Central memory CD8-positive, alpha-beta T cell (primary cell): ENCODE measurements at places on chromosomes 5 and 9.

DNA sequence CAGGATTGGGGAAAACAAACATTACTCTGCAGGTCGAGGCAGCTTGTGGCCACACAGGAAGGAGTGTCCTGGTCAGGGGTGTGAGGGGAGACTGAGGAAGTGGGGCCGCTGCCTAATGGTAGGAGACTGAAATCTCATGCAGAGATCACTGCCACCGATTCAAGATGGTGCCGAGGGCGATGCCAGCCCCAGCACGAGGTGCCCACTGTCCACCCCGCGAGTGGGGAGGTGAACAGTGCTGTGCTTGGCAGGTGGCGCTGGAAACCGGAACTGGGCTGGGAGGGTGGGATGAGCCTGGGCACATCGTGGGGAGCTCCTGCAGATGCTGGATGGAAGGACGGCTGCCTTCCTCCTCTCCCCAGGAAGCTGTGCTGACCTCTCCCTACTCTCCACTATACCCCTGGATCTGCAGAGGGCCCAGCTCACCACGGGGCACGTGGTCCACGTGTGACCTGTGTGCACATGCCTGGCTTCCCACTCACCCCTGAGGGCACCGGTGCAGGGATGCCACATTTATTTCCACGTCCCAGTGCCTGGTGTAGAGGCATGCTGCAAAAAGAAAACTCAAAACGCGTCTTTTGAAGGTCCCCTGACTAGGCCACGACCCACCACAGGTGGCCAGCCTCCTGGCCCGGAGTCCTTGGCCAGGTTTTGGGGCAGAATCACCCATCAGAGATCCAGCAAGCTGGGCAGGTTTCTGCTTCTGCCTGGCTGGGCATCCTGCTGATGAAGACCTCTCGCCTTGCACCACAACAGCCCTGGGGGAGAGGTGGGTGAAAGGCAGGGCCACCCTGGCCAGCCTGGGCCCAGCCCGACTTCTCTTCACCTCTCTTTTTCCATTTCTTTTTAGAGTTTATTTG lies 71.7 kb upstream of the FCN1 start:
- no peak for DNase-seq

DNA sequence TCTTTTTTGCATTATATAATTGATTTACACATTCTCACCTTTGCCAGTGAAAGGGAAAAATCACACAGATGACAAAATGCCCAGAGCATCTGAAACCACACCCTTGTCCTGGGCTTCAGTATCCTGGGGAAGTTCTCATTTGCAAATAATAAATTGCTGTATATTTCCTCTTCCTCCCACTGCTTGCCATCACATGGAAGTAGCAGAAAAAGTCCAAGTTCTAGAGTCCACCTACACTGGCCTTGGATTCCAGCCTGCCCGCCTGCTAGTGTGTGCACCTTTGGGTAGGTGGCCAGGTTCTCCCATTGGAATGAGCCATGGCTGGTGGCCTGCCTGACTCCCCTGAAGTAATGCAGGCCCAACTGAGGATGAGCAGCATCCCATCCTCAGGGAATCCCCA lies 149.4 kb downstream of the GADD45G start:
- DNase-seq, result no peak

GRCh38 chr5:125530833-125531615 lies 784.6 kb upstream of the ZNF608 start:
- no peak for DNase-seq

- no peak for DNase-seq
Observed at GRCh38 chr5:172090976-172091547, 84.6 kb upstream of the FBXW11 start.

GRCh38 chr9:23638011-23638410 lies 188.0 kb downstream of the ELAVL2 start:
- no peak for DNase-seq

GRCh38 chr5:2763533-2763794 lies 12.0 kb upstream of the IRX2 start:
- DNase-seq, result no peak

- DNase-seq, result no peak
Observed at GRCh38 chr5:133086366-133086875, 34.6 kb downstream of the HSPA4 start.

- no peak for DNase-seq
Observed at GRCh38 chr9:91026266-91026665, 224.6 kb downstream of the SYK start.

DNA sequence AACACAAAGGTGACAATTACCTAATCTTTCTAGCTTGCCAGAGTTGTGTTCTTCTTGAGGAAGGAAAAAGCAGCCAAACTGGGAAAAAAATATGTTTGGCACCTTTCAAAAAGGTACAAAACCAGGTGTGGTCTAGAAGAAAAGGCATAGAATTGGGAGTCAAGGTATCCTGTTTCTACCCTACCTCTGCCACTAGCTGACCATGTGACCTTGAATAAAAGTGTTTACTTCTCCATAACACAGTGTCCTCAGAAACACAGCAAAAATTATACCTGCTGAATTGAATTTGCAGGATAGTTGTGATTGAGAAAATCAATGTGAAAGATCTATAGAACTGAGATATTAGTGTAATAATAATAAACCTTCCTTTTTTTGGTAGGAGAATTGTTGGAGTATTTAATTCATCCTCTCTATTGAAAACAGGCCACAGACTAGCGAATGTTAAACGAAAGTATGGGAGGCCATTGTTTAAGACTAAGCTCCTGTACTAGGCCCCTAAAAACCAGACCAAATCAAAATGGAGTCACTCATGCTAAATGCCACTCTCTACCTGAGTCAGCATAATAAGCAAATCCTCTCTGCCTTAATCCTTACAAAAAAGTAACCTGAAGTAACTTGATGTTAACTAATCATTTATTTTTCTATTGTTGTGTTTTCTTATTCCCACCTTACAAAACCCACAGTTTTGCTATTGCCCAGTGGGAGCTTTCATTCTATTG lies 12.6 kb downstream of the CYFIP2 start:
- no peak for DNase-seq

- DNase-seq, result no peak
Observed at GRCh38 chr9:137750007-137750406, 127.6 kb upstream of the CACNA1B start.

DNA sequence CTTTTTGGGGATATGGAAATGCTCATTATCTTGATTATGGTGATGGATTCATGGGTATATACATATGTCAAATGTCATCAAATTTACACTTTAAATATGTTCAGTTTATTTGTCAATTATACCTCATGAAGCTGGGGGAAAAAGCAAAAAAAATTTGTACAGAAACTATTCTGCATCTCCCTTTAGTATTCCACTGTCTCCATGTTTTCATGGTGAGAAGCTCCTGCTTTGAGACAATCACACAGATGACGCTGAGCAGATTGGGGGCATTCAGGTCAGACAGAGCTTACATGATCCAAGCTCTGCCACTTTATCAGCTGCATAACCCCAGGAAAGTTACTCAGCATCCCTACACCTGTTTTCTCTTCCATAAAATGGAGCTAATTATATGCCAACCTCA lies 101.5 kb downstream of the PLPPR1 start:
- DNase-seq, result no peak

- no peak for DNase-seq
Observed at GRCh38 chr5:104178829-104179456, 616.4 kb upstream of the NUDT12 start.

DNA sequence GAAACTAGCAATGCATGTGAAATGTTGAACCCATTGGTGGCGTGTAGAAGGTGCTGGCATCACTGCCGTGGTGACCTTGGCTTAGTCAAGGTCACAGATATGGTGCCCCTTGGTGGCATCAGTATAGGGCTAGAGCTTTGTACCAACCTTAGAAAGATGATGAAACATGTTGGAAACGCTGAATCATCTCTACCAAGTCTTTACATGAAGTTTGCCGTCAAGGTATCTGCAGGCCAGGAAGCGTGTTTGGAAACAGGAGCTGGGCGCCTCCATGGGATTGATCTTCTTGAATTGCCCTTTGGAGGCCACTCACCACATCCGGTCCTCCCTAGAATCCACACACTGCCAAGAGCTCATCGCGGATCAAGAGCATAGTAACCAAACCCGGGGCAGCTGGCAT lies 16.9 kb upstream of the BOD1 start:
- no peak for DNase-seq

DNA sequence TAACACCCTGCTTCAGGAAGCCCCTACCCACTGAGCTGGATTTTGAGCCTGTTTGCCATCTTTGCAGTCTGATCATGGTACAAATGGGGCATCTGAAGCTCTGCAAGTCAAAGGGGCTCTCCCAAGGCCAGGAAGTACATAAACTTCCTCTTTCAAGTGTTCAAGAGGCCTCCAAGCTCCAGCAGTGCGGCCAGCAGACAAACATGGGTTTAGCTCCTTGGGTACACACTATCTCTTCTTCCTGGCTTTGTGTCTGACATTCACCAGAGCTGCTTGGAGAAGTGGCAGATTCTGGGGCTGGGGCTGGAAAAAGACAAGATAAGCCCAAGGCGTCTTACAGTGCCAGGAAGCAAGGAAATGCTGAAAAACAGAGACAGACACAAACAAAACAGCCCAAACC lies 34.1 kb downstream of the LAMC3 start:
- DNase-seq, result no peak

GRCh38 chr9:137544176-137544760 lies 5.9 kb downstream of the PNPLA7 start:
- DNase-seq, result no peak

DNA sequence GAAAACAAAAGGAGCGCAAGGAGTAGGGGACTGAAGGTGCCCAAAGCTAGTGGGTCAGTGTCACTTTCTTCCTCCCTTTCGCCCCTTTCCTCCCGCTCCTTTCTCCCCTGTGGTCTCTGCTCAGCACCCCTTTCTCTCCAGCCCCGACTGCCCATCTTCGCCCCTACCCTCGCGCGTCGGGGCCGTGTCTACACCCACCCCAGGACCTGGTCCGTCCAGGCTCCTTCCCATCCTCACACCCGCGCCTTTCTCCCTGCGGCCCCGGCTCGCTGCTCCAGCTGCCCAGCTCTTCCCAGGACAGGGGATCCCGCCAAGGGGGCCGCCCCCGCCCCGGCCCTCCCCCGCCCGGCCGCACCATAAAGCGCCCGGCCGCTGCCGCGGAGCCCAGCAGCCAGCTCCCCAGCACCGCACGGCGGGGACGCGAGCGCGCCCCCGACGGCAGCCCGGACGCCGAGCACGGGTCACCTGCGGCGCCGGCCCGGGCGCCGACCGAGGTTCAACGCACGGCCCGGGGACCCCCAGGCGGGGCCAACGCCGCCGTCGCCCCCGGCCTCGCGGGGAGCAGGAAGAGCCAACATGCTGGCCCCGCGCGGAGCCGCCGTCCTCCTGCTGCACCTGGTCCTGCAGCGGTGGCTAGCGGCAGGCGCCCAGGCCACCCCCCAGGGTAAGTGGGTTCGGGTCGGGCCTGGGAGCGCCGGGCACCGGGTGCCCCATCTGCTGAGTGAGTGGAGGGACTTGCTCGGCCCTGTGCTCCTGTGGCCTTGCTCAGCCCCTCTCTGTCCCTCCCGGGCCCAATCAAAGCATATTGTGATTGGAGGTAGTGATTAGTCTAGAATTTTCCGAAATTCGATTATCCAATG lies at the start of gene THBS4:
Gene THBS4 (plus strand): TSS at position 387 of the 860 bp plus-strand sequence. CDS start 190 bp downstream, at position 577.
- DNase-seq, result no peak
